ENCODE measurements at places on chromosomes 2 and 18.

DNA sequence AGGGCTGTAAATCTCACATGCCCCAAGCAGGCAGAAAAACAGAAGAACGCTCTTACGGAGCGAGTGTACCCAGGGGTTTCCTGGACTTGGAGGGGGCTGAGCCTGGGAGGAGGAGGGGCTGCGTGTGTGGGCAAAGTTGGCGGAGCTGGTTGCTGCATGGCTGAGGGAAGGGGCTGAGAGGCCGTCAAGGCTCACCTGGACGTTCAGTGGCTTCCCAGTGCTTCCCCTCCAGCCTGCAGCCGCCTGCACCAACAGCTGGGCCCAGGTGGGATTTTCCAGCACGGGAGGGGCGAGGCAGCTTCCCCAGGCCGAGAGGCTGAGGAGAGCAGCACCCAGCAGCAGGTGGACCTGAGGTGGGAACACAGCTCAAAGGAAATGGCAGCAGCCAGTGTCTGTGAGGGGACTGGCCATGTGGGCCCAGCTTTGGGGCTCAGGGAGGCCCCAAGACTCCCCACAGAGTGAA is 70.6 kb upstream of the CTDP1 start:
- no peak for DNase-seq

DNA sequence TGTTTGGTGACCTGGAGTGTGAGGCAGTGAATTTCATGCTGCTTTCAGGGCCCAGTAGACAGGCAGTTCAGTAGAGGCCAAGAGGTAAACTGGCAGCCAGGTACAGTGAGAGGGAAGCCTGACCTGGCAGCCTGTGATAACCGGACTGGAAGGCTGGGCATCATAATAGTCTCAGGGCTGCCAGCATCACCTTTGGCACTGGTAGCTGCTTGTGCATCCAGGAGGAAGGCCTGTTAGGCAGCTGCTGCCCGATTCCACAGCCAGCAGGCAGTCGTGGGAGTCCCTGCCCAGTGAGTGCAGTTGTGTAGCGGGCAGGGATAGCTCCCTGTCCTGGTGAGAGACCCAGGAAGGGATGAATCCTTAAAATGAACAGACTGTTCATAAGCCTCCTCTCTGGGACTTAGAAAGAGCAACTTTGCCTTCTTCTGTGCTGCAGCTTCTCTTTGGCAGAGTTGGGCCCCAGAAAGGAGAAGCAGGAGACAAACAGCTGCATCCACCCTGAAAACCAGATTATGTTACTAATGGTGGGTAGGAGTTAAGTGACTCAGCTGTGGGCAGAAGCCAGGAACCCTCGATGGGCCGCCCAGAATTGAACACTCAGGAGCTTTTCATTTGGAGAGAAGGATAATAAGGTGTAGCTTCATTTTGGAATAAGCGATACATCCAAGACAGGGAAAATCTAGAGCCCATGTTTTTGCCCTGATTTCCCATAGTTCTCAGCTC is 8.1 kb upstream of the GPBAR1 start:
- DNase-seq: no peak

GRCh38 chr2:240991378-240992263 is 6.8 kb upstream of the SNED1 start:
- peak; percentile 50 for DNase-seq

- no peak for DNase-seq
These were observed 24.2 kb upstream of the ARL5A start for GRCh38 chr2:151852260-151853069.

- no peak for DNase-seq
These were observed 62.9 kb upstream of the ZEB2 start for GRCh38 chr2:144582651-144583380.

DNA sequence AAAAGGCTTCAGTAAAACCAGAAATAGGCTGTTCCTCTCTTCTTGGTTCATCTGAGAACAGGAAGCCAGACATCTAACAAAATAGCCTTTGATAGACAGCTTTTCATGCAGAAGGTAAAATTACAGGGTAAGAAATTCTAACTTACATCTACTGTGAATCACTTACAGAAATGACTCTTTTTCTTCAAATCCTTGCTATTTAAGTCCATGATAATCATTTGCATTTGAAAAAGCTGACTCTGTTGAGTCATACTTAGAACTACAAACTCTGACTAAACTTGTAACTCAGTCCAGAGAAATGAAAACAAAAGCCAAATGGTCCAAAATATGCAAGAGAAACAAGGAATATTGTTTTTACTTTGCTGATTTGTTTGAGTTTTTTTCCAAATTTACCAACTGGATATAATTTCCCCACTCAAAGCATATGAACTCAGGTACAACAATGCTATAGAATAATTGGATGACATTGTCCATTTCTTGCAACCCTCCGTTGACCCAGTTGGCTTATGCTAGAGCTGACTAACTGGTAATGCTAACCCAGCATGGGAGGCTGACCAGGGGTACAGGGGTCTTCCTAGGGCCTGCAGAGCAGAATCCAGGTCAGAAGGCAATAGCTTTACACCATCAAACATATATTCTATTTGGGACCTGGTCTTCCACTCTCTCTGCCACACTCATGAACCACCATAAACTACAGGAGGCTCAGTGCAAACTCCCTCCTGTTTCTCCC is 18.8 kb upstream of the MREG start:
- DNase-seq: no peak

- DNase-seq: no peak
These were observed 81.4 kb upstream of the UNC80 start for GRCh38 chr2:209690029-209690754.

GRCh38 chr18:23237524-23238151 is 102.4 kb downstream of the CABLES1 start:
- no peak for DNase-seq

GRCh38 chr2:144317071-144317738 is 202.7 kb downstream of the ZEB2 start:
- no peak for DNase-seq

All from NCI-H2107 (cell line).